ENCODE measurements at places on chromosomes 5 and 9. TPM values are rescaled to one million over a fixed set of nuclear protein-coding genes. Genes with fewer than 3 reads are reported as not detected.

C9orf50 gene
- total RNA-seq, result not detected

PCDHGA9 gene
- 5.7 TPM for total RNA-seq

RECK gene
- total RNA-seq, result 9.7 TPM

OTP gene
- not detected for total RNA-seq

PTGDS gene
- total RNA-seq, result 9.7 TPM

PTPRD gene
- 1.7 TPM for total RNA-seq

ANKRD31 gene
- 0.20 TPM for total RNA-seq

CCL21 gene
- total RNA-seq, result 2.3 TPM

ZNF658 gene
- total RNA-seq, result 8.5 TPM

CCDC152 gene
- not detected for total RNA-seq

C9orf43 gene
- total RNA-seq, result 0.17 TPM

MEGF10 gene
- 5.6 TPM for total RNA-seq

LPAR1 gene
- 21.9 TPM for total RNA-seq

SLC6A19 gene
- not detected for total RNA-seq

FAM81B gene
- total RNA-seq, result not detected

PCDHA13 gene
- 0.30 TPM for total RNA-seq

SNCB gene
- total RNA-seq, result not detected

Data from lower leg skin (tissue), 4 donors.